ENCODE measurements at places on chromosomes 7 and 10. TPM values are rescaled to one million over a fixed set of nuclear protein-coding genes. Genes with fewer than 3 reads are reported as not detected.
A peak's percentile ranks its signal among the peaks of the same experiment; 100 is the strongest.

The GHRHR gene
- polyA plus RNA-seq: 0.55 TPM

The PTER gene
- 23.9 TPM for polyA plus RNA-seq

The KEL gene
- polyA plus RNA-seq: 3.8 TPM

The ASB10 gene
- 0.12 TPM for polyA plus RNA-seq

The FRAT2 gene
- 11.0 TPM for polyA plus RNA-seq

The PIK3CG gene
- 3.2 TPM for polyA plus RNA-seq

The PNLIPRP3 gene
- polyA plus RNA-seq: not detected

- DNase-seq: no peak
Observed at GRCh38 chr7:149547126-149547525, 49.5 kb upstream of the ZNF746 start.

- DNase-seq: no peak
Observed at GRCh38 chr7:98629001-98629431, 11.9 kb downstream of the NPTX2 start.

DNA sequence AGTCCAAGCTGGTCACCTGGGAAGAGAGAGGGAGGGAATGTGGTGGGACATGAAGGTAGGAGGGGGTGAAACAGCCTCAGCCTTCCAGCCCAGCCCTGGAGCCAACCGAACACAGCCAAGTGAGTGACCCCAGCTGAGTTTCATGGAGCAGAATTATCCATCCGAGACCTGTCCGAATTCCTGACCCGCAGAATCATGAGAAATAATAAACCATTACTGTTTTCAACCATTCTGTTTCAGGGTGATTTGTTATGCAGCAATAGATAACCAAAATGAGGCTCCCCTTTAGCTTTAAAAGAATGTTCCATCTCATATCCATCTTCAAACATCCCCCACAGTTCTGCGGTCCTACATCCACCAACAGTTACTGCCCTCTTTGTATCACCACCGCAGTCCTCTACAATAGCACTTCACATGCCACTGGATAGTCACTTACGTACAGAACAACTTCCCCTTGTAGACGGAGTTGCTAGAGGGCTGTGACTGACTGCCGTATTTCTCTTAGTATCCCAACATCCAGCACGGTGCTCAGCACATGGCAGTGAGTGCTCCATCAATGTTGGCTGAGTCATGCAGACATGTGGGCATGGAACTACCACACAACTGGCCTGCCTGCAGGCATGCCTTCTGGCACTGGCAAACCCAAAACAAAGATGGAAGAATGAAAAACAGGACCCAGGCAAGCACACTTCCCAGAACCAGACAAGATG lies 18.5 kb downstream of the KIAA1549 start:
- DNase-seq: no peak

DNA sequence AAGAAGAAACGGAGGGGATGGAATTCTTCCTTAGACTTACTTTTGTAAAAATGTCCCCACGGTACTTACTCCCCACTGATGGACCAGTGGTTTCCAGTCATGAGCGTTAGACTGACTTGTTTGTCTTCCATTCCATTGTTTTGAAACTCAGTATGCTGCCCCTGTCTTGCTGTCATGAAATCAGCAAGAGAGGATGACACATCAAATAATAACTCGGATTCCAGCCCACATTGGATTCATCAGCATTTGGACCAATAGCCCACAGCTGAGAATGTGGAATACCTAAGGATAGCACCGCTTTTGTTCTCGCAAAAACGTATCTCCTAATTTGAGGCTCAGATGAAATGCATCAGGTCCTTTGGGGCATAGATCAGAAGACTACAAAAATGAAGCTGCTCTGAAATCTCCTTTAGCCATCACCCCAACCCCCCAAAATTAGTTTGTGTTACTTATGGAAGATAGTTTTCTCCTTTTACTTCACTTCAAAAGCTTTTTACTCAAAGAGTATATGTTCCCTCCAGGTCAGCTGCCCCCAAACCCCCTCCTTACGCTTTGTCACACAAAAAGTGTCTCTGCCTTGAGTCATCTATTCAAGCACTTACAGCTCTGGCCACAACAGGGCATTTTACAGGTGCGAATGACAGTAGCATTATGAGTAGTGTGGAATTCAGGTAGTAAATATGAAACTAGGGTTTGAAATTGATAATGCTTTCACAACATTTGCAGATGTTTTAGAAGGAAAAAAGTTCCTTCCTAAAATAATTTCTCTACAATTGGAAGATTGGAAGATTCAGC lies 158.7 kb upstream of the LANCL2 start:
- DNase-seq: no peak

DNA sequence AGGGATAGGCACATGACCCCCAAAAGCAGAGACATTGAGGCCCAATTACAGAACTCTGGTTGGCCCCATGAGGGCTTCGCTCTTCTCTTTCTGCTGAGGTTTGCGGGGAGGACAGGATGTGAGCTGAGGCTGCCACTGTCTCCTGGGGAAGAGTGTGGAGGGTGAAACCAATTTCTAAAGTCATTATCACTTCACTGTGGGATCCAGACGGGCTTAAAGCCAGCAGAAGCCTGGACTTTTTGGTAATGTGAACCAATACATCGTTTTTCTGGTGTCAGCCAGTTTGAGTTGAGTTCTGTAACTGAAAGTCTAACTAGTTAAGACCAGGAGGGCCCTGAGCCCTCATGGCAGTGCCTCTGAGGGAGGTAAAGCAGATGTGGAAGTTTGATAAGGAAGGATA lies 163.0 kb downstream of the MYOF start:
- no peak for DNase-seq

DNA sequence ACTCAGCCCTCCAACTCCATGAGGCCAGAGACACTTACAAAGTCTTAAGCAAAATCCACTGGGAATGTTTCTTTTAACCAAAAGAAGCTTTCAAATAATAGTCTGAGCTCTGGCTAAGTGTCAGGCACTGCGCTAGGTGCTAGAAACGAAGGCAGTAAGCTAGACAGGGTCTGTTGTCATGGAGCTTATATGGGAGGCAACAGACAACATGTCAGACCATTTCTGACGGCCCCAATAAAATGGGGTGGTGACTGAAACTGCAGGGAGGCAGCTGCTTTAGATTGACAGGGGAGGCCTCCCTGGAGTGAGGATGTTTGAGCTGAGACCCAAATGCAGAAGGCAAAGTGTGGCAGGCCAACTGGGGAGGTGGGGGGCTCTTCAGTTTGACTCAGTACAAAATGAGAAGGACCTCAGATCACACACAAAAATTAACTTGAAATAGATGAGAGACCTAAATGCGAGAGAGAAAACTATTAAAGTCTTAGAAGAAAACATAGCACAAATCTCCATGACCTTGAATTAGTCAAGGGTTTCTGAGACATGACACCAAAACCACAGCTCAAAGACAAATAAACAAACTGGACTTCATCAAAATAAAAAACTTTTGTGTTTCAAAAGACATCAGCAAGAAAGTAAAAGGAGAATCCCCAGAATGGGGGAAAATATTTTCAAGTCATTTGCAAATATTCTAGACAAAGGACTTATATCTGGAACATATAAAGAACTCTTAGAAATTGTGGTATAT lies 40.6 kb downstream of the SH3PXD2A start:
- DNase-seq: no peak

DNA sequence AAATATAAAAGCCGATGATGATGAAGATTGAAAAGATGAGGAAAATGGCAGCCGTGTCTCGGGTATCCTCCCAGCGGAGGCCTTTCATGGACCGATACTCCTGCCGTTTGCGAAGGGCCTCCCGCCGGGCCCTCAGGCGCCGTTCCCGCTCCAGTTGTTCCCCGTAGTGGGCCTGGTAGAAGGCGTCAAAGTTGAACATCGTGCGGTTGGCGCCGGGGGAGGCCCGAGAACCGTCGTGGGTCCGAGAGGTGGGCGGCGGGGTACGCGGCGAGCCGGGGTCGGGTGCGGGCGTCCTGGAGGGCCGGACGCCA lies 553 bp downstream of the DNAJC30 start:
- no peak for DNase-seq

DNA sequence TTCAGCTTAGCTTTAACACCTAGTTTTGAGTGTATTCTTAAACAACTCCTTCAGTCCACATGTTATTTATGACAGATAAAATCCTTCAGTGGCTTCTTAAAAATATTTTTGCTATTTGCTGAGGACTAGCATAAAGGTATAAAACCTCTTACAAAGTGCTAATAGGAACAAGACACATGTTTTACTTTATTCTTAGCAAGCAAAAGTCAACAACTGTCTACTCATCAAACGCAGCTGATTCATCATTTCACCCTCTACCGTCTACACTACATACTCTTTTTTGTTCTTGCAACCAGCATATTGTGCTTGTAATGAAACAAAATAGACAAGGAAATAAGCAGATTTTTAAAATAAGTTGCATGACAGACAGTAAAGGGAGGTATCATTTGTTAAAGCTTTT lies 319.7 kb downstream of the SNX13 start:
- DNase-seq: no peak

GRCh38 chr10:29735628-29736365 lies 101.0 kb upstream of the SVIL start:
- peak; percentile 80 for DNase-seq

- no peak for DNase-seq
Observed at GRCh38 chr7:83550100-83550499, 98.8 kb downstream of the SEMA3E start.

GRCh38 chr7:5491251-5492019 lies 67.8 kb upstream of the TNRC18 start:
- DNase-seq: no peak

DNA sequence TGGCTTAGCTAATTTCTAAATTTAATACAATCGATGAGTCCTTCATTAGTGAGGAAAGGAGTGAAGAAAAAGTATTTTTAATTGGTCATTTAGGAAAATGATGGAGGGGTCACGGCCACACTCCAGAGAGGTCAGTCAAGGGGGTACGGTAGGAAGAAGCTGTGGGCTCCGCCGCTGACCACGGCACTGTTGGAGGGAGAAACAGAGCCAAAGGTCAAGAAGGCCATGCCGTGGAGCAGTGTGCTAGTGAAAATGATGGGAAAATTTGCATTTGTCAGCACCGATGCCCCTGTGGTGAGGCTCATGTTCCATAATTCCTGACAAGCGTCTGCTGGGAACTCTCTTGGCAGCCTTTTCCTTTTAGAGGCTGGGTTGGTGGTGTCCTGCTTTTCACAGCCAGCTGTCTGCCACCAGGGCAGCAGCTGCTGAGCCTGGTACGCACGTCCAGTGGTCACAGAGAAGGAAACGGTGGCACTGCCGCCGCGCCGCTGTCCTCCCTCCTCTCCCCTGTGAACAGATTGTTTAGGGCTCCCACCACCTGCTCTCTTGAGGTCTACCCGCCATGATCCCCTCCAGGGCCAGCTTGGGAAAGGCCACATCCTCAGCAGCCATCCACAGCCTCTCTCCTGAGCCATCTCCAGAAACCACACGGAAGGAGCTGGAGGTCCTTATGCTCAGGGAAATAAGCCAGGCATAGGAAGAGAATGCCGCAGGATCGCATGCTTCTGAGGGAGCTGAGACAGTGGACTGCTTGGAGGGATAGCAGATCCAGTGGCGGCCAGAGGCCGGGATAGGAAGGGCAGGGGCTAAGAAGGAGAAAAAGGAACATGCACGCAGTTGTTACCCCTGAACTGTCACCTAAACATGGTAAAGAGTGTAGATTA lies 263.7 kb upstream of the PPP2R2D start:
- no peak for DNase-seq

GRCh38 chr10:49050366-49050765 lies 65.0 kb downstream of the VSTM4 start:
- DNase-seq: no peak

DNA sequence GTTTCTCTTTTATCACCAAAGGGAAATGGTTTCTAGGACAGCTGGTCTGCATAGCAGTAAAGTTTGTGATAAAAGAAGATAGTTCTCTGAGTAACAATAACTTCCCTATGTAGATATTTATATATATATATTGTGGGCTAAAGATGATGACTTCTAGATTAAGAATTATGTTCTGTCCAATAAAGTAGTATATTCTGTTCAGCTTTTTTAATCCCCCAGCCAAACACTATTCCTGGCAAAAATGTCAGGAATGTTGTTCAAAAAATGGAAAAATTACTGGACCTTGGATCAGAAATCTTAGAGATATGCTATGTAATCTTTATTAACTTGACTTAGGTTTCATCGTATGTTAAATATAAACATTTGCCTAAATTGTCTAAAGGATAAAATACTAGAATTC lies 136.3 kb upstream of the GNAI1 start:
- no peak for DNase-seq

- DNase-seq: no peak
Observed at GRCh38 chr7:84746353-84746752, 440.5 kb downstream of the SEMA3D start.

GRCh38 chr10:637771-638195 lies 51.7 kb downstream of the DIP2C start:
- DNase-seq: no peak

DNA sequence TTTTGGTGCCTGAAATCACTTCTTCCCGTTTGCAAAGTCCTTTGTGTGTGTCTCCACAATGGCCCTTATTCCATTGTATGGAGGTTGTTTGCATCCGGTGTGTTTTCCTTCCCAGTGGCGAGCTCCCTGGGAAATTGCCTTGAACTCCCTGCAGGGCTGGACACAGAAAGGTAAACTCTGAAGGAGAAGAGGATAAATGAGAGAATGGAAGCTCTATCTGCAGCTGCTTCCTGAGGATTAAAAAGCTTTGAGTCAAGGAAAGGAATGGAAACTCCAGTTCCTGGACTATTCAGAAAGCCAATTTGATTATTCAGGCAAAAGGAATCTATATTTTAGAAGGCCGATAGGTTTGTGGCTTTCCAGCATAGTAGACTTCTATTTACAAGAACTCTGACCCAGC lies 4.4 kb upstream of the GRK5 start:
- no peak for DNase-seq

DNA sequence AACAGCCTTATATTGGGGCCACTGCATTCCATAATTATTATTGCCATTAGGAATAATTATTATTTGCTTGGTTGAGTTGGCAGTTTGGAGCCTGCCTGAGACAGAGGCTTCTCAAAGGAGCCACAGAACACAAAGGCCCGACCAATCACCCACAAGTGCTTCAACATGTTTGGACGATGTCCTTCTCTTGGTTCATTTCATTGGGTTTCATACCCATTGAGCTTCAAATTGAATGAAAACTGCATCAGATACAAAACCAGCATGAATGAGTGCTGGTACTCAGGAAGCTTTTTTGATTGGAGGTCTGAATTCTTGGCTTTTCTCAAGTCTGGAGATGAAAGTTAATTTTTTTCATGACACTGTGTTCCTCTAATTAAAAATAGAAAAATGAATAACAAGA lies 168.3 kb downstream of the CREB5 start:
- DNase-seq: no peak

GRCh38 chr7:118298771-118299170 lies 74.3 kb downstream of the ANKRD7 start:
- DNase-seq: no peak

DNA sequence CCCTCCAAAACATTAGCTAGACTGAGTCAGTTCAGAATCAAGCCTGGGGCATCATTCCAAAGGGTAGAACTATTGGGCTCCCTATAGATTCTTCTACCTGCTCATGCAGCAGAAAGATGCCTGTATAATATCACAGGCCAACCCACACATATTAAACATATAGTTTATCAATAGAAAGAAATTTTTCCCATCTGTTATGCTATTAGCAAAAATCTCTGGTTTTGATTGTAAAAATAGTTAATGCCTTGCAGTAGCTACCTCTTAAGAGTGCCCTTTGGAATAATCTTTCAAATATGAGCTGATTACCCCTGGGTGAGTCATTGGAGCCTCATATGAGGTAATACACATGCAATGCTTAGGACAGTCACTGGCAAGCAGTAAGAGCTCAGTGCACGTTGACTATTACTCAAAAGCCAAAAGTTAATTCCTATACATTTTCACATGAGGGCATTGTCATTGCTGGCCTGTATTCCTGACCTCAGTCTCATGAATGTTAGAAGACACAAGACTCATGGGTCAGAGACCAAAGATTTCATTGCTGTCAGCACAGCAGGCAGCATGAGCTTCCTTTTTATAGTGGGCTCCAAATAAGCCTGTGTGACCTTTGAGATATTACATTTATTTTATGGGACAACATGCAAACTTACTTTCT lies 180.0 kb downstream of the FGFR2 start:
- no peak for DNase-seq

All from left renal cortex interstitium (tissue), 4 donors.